Progenitor cell of endocrine pancreas (in vitro differentiated cells): ENCODE measurements at places on chromosomes 4 and X.

GRCh38 chrX:70552130-70552704 lies 107.6 kb downstream of the DLG3 start:
- peaks cover 19% of the 10 kb centered on the region for H3K4me1 ChIP-seq
- no peak overlapping the region for H3K27ac ChIP-seq
- no peaks in the 10 kb centered on the region for H3K27me3 ChIP-seq
- peaks cover 3% of the 10 kb centered on the region for H3K36me3 ChIP-seq

DNA sequence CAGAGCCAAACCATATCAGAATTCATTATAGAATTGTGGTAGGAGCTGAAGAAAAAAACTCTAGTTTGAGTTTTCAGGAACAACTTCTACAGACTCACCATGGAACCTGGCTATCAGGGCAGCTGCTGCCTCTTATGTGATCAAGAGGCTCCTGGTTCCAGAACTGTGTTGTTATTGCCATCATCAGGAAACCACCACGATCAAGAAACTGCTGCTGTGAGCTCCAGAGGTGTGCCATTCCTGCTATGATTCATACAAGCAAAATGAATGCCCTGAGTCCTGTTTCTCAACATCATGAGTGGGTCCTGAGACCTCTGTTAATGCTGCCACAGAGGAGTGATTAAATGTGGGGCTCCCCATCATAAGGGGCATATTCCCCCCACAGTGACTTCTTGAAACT lies 43.7 kb downstream of the TASL start:
- no peaks in the 10 kb centered on the region for H3K4me1 ChIP-seq
- H3K36me3 ChIP-seq: no peaks in the 10 kb centered on the region
- no peak for DNase-seq
- H3K27ac ChIP-seq: no peak overlapping the region
- H3K27me3 ChIP-seq: no peaks in the 10 kb centered on the region
- H3K4me3 ChIP-seq: no peak overlapping the region

GRCh38 chr4:94827481-94828110 lies 69.8 kb downstream of the BMPR1B start:
- H3K4me3 ChIP-seq: no peak overlapping the region
- no peak for DNase-seq
- H3K36me3 ChIP-seq: no peaks in the 10 kb centered on the region
- H3K27me3 ChIP-seq: no peaks in the 10 kb centered on the region
- H3K4me1 ChIP-seq: peaks cover 14% of the 10 kb centered on the region

GRCh38 chr4:176593943-176594342 lies 198.8 kb downstream of the VEGFC start:
- no peaks in the 10 kb centered on the region for H3K36me3 ChIP-seq
- H3K4me1 ChIP-seq: peaks cover 16% of the 10 kb centered on the region
- DNase-seq: no peak
- H3K4me3 ChIP-seq: no peak overlapping the region

DNA sequence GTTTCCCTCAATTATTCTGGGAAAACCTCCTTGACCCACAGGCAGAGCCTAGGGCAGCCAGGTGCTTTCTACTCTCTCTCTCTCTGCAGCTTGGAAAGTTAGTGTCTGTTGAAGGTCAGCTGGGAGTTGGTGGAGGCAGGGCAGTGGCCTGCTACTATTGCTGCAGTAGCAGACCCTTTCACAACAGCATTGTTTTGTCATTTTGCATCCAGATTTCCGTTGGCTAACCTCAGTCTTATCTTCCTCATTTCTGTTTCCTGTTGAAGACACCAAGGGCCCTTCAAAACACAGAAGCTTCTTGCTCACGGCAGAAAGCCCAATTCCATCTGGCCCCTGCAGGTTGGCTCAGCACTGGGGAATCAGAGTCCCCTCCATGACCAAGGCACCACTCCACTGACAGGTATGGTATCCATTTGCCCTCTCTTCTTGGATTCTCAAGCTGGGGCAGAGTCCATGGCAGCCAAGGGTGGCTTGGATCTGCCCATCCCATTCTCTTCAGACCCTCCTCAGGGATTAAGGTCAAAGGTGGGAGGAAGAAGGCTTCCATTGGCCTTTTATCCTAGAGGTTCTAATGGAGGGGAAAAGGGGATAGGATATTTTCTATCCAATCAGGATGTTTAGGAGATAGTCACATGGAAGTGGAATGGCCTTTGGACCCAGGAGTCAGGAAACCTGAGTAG lies 24.6 kb downstream of the VSIG4 start:
- no peak for DNase-seq
- peaks cover 4% of the 10 kb centered on the region for H3K4me1 ChIP-seq
- no peaks in the 10 kb centered on the region for H3K27me3 ChIP-seq
- no peaks in the 10 kb centered on the region for H3K36me3 ChIP-seq

DNA sequence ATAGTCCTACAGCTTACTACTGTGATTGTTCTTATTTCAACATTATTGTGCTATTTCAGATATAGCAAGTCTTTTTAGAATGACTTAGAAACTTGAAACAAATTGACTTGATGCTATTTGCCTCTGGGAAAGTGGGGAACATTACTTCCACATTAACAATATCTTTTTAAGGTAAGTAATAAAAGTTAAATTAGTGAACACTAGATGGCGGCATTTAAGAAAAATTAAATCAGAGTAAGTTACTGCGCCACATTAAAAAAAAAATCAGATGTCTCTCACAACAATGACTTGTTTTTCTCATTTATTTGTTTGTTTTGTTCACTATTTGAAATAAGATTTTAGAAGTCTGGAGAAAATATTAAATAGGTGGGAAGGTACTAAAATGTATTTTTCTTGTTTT lies 1026.9 kb upstream of the SLIT2 start:
- H3K36me3 ChIP-seq: no peaks in the 10 kb centered on the region
- H3K4me3 ChIP-seq: no peak overlapping the region

- no peak overlapping the region for H3K27ac ChIP-seq
- no peak for DNase-seq
- H3K36me3 ChIP-seq: no peaks in the 10 kb centered on the region
- peaks cover 5% of the 10 kb centered on the region for H3K4me1 ChIP-seq
- H3K27me3 ChIP-seq: no peaks in the 10 kb centered on the region
- no peak overlapping the region for H3K4me3 ChIP-seq
These were observed 26.9 kb downstream of the CRLF2 start for GRCh38 chrX:1185561-1185960.

DNA sequence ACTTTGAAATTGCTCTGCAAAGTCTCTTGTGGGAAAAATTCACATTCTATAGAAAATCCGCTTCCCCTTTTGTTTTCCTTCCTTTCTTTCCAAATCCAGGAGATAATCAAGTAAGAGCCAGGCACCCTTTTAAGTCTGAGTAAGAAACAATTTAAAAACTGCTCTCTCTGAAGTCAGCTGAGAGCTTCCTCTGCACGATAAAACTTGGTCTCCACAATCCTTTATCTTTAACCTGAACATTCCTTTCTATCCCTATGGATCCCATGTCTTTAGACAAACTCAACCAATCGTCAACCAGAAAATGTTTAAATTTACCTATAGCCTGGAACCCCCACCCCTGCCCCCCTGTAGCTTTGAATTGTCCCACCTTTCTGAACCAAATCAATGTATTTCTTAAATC lies 1723.6 kb upstream of the AGA start:
- peaks cover 56% of the 10 kb centered on the region for H3K27me3 ChIP-seq
- no peak overlapping the region for H3K4me3 ChIP-seq
- H3K4me1 ChIP-seq: peaks cover 5% of the 10 kb centered on the region
- H3K27ac ChIP-seq: no peak overlapping the region
- no peaks in the 10 kb centered on the region for H3K36me3 ChIP-seq
- no peak for DNase-seq

DNA sequence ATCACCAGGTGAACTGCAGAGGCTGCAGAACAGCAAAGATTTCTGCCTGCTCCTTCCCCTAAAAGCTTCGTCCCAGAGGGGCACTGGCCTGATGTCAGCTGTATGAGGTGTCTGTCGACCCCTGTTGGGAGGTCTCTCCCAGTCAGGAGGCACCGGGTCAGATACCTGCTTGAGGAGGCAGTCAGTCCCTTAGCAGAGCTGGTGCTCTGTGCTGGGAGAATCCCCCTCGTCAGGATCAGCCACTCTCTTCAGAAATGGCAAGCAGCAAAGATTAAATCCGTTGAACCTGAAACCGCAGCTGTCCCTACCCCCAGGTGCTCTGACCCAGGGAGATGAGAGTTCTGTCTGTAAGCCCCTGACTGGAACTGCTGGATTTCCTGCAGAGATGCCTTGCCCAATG lies 1166.3 kb upstream of the ADGRL3 start:
- H3K27ac ChIP-seq: no peak overlapping the region
- H3K4me3 ChIP-seq: no peak overlapping the region
- H3K27me3 ChIP-seq: no peaks in the 10 kb centered on the region
- H3K36me3 ChIP-seq: no peaks in the 10 kb centered on the region
- no peak for DNase-seq

GRCh38 chr4:101669138-101669831 lies 121.2 kb upstream of the BANK1 start:
- H3K4me1 ChIP-seq: no peaks in the 10 kb centered on the region
- H3K27ac ChIP-seq: no peak overlapping the region
- DNase-seq: no peak

DNA sequence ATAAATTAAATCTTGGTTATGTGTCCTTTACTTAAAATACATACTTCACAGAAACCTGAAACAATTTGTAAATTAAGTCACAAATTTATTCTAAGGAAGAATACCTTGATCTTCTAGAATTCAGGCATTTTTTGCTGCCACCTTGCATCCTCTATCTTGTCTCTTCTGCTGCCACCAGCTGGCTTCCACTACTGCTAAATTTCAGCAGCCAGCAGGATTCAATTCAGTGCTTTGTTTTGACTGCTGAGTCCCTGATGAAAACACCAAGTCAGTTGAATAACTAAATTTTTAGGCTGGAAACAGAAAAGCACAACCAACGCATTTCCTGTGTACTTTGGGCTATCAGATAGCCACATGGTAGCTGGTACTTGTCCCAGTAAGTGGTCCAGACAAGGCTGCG lies 2.4 kb upstream of the MBTPS2 start:
- H3K27ac ChIP-seq: no peak overlapping the region
- H3K36me3 ChIP-seq: peaks cover 4% of the 10 kb centered on the region
- H3K4me1 ChIP-seq: peaks cover 3% of the 10 kb centered on the region
- no peak overlapping the region for H3K4me3 ChIP-seq
- DNase-seq: no peak

GRCh38 chr4:40718586-40718985 lies 31.2 kb upstream of the NSUN7 start:
- H3K27me3 ChIP-seq: no peaks in the 10 kb centered on the region
- H3K4me1 ChIP-seq: peaks cover 11% of the 10 kb centered on the region
- H3K4me3 ChIP-seq: no peak overlapping the region
- H3K36me3 ChIP-seq: no peaks in the 10 kb centered on the region
- no peak for DNase-seq

- peak overlapping the region; percentile 94 for H3K27ac ChIP-seq
- no peak for DNase-seq
- no peak overlapping the region for H3K4me3 ChIP-seq
- H3K4me1 ChIP-seq: peaks cover 12% of the 10 kb centered on the region
- H3K27me3 ChIP-seq: no peaks in the 10 kb centered on the region
These were observed 15.6 kb downstream of the PJA1 start for GRCh38 chrX:69149466-69150280.

- no peak overlapping the region for H3K27ac ChIP-seq
- H3K27me3 ChIP-seq: peaks cover 3% of the 10 kb centered on the region
- H3K4me3 ChIP-seq: no peak overlapping the region
- no peaks in the 10 kb centered on the region for H3K36me3 ChIP-seq
These were observed 24.2 kb downstream of the NDNF start for GRCh38 chr4:121048165-121048564.

- no peak overlapping the region for H3K27ac ChIP-seq
- peaks cover 7% of the 10 kb centered on the region for H3K27me3 ChIP-seq
- DNase-seq: no peak
- no peaks in the 10 kb centered on the region for H3K4me1 ChIP-seq
- H3K4me3 ChIP-seq: no peak overlapping the region
These were observed 235.0 kb downstream of the AFAP1 start for GRCh38 chr4:7704625-7705024.

- H3K4me1 ChIP-seq: no peaks in the 10 kb centered on the region
- H3K4me3 ChIP-seq: no peak overlapping the region
- DNase-seq: no peak
- H3K27me3 ChIP-seq: no peaks in the 10 kb centered on the region
These were observed 17.4 kb downstream of the DGKQ start for GRCh38 chr4:955931-956381.

GRCh38 chrX:16828124-16828908 lies 41.8 kb downstream of the RBBP7 start:
- H3K4me3 ChIP-seq: no peak overlapping the region
- no peaks in the 10 kb centered on the region for H3K27me3 ChIP-seq
- H3K27ac ChIP-seq: peak overlapping the region; percentile 23
- no peak for DNase-seq
- peaks cover 15% of the 10 kb centered on the region for H3K4me1 ChIP-seq

DNA sequence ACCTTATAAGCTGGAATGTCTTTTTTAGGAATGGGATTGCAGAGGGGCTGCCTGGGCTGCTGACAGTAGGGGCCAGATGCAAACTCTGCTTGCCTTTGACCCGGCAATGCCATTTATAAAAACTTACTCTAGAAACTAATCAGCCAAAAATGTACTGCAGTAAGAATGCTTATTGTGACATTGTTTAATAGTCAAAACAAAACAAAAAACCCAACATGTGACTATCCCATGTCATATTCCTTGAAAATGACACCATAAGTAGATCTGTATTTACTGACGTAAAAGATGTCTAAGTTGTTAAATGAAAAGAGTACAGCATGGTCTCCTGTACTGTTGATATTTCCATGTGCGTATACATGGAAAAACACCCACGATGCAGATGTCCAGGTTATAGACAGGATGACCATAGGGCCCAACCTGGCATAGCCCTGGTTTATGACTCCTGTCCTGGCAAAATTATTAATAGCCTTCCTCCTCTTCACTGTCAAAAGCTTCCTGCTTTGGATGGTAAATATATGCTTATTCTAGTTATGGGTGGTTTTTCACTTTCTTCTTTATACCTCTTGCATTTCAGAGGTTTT lies 138.9 kb downstream of the PTTG2 start:
- DNase-seq: no peak
- H3K27me3 ChIP-seq: no peaks in the 10 kb centered on the region
- H3K4me1 ChIP-seq: peaks cover 2% of the 10 kb centered on the region
- peaks cover 13% of the 10 kb centered on the region for H3K36me3 ChIP-seq
- no peak overlapping the region for H3K27ac ChIP-seq
- no peak overlapping the region for H3K4me3 ChIP-seq
